Epithelial cell of esophagus (primary cell): ENCODE measurements at places on chromosomes 6 and 20.

GRCh38 chr6:142952614-142953013 lies 7.6 kb upstream of the HIVEP2 start:
- no peak for DNase-seq

GRCh38 chr20:37529214-37529967 lies 1.7 kb upstream of the BLCAP start:
- no peak for DNase-seq

GRCh38 chr6:45838451-45838850 lies 177.2 kb downstream of the CLIC5 start:
- no peak for DNase-seq

GRCh38 chr6:131635384-131636340 lies 1.4 kb upstream of the ENPP3 start:
- DNase-seq, result no peak

- no peak for DNase-seq
Measured at GRCh38 chr6:42530296-42530695, 33.5 kb upstream of the UBR2 start.

DNA sequence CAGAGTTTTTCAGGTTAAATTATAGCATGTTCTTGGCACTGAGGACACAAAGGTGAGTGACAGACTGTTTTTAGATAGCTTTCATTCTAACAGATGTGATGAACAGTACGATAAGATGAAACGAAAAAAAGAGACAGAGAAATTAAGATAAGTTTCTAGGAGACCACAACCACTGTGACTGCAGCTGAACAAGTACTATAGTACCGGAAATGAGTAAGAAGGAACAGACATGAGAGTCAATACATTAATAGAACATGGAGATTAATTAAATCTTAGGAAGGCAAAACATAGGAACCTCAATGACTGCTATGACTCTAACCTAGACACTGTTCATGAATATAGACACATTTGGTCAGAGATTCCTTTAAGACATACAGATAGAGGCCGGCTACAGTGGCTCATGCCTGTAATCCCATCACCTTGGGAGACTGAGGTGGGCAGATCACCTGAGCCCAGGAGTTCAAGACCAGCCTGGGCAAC lies 40.2 kb downstream of the HBS1L start:
- no peak for DNase-seq

DNA sequence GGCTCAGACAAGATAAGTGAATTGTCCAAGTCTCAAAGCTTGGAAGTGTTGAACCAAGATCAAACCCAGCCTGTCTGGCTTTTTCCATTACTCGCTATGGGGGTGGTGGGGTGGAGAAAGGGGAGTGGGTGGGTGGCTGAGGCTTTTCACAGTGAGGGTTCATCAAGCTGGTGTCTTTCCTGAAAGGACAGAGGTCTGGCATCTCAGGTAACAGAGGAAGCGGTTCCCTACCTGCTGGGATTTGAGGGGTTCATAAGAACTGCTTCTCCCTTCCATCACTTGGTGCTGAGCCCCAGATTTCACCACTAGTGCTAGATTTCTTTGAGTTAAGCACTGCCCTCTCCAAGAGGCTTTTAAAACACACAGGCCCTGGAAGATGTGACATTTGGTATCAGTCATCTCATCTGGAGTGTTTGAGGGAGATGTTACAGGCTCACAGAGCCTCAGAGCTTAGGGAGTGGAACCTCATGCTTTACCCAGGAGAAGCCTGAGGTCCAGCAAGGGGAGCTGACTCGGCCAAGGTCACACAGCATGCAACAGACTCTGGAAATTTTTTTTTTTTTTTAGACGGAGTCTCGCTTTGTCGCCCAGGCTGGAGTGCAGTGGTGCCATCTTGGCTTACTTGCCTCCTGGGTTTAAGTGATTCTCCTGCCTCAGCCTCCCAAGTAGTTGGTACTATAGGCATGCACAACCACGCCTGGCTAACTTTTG lies 6.0 kb upstream of the VEGFA start:
- DNase-seq, result no peak

- peak; percentile 47 for DNase-seq
Measured at GRCh38 chr6:37259191-37259590, 1.2 kb upstream of the TMEM217 start.

DNA sequence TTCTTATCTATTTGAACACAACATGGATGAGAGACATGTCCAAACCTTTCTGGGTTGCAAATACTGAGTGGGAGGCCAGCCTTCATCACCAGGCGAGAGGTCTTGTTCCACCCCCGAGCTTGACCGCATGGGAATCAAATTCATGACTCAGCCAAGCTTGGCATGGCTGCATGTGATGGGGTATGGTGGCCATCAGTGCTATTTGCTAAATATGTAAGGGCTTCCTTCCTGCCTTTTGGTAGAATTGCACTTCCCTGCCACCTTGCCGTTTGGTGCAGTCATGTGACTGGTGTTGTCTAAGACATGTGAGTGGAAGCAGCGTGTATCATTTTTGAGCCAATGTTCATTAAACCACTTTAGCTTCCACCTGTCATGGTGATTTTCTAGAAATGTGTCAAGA lies 508.9 kb upstream of the SULF2 start:
- no peak for DNase-seq

GRCh38 chr6:47520282-47520681 lies 42.7 kb downstream of the CD2AP start:
- DNase-seq, result no peak

GRCh38 chr6:94623586-94623985 lies 953.7 kb upstream of the MANEA start:
- no peak for DNase-seq

GRCh38 chr6:42978487-42978838 lies 518 bp downstream of the PEX6 start:
- DNase-seq, result no peak

DNA sequence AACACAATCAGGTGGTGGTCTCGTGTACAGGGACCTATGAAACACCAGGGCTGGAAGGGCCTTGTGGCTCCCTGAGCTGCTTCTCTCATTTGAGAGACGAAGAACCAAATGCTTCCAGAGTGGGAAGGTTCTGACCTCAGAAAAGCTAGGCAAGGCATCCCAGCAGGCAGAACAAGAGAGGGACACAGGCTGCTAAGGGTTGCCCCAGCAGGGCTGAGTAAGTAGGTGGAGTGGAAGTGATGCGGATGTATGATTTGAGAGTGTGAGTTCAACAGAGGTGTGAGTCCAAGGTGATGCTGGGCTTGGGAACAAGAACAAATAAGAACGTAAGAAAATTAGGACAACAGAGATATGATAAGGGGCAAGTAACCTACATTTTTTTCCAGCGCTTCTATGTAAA lies 147.8 kb downstream of the BACH2 start:
- DNase-seq, result no peak

DNA sequence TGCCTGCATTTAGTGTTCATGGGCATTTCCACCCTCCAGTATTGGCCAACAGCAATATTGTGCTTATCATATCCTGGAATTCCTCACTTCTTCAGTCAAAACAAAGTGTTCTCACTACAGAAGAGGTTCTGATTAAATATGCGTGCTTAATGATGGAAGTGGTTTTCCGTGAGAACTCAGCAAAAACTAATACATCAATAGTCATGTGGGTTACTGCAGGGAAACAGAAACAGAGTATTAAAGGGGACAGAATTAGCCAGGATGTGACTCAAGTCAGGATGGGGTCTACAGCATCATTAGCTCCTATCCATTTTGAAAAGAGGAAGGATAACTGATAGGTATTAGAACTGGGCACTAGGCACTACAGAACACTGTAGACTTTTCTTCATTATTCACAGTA lies 384.6 kb downstream of the CDKAL1 start:
- DNase-seq, result no peak

- no peak for DNase-seq
Measured at GRCh38 chr20:35297155-35297554, 4.9 kb upstream of the FAM83C start.
